ENCODE measurements at places on chromosomes 5 and 9.

DNA sequence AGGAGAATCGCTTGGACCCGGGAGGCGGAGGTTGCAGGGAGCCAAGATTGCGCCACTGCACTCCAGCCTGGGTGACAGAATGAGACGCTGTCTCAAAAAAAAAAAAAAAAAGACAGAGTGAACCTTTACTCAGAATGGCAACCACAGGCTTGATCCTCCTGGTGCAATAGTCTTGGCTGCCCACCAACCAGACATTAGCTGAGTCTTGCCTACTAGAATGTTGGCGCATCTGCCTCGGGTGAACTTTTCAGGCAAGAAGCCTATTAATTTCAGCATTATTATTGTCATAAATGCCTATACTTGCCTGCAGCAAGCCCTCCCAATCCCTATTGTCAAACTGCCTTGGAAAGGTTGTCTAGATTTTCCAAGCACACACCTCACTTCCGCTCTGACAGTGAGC, 4.2 kb downstream of the SERINC5 start:
- no peak for DNase-seq

DNA sequence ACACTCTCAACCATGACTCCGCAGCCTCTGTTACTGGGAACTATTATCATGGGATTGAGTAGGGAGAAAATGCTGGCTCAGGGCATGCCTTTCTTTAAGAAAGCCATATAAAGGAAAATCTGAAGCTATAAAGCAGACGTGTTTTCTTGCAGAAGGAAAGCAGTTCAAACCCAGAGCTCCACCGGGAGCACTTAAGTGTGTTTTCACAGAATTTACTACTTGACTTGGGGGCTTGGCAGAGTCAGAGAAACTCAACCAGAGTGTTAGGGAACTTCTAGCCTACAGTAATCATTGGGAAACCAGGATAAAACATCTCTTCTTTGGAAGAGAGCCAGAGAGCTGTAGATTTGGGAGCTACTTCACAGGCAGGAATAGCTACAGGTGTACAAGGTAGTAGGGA, 283.4 kb upstream of the ADRA1B start:
- DNase-seq: no peak

GRCh38 chr9:101457003-101457402, 21.4 kb upstream of the ALDOB start:
- DNase-seq: no peak

DNA sequence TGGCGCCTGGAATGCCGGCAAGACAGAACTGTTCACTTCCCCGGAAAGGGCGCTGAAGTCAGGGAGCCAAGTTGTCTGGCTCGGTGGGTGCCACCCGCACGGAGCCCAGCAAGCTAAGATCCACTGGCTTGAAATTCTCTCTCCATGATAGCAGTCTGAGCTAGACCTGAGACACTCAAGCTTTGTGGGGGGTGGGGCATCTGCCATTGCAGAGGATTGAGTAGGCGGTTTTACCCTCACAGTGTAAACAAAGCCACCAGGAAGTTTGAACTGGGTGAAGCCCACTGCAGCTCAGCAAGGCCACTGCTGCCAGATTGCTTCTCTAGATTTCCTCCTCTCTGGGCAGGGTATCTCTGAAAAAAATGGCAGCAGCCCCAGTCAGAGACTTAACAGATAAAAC, 277.4 kb downstream of the SLCO4C1 start:
- DNase-seq: no peak

DNA sequence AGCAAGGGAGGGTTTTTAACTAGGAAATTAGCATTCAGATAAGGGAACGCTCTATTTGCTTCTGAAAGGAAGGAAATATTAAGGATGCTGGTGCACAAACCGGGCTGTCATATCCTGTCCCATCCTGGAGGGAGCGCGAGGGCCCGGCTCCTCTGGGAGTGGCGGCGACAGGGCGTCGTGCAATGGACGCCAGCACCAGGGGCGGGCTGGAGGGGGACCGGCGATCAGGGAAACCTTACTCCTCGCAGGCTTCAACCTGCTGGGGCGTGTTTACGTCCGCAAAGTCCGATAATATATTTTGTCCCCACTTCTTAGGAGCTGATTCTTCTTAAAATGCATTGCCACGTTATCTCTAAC, 197.1 kb upstream of the TBCA start:
- no peak for DNase-seq

GRCh38 chr9:78811622-78812276, 514.8 kb downstream of the PSAT1 start:
- no peak for DNase-seq

GRCh38 chr9:68640421-68641089, 64.5 kb upstream of the PIP5K1B start:
- DNase-seq: no peak

Measured in AG09309 (cell line).